Lung microvascular endothelial cell (primary cell): ENCODE measurements at places on chromosomes 11 and 22. TPM values are rescaled to one million over a fixed set of nuclear protein-coding genes. Genes with fewer than 3 reads are reported as not detected.

The TBX1 gene
- total RNA-seq = 29.0 and 74.2 TPM in 2 replicates

DNA sequence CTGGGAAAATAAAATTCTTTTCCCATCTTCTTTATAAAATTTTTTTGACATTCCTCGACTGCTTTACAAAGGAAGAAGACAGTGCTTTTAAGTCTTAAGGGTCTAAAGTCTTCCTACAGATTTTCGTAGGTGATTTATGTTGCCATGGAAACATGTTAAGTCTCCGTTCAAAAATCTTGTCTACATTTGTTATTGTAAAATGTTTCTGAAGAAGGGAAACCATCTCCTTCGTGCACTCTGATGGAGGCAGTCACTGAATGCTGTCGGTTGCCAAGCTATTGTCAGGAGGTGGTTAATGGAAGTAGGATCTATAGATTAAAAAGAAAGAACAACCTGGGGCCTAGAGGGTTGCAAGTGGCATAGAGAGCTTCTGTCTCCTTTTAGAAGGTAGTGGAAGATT, 52.6 kb downstream of the MAP6 start:
- no peak for DNase-seq

DNA sequence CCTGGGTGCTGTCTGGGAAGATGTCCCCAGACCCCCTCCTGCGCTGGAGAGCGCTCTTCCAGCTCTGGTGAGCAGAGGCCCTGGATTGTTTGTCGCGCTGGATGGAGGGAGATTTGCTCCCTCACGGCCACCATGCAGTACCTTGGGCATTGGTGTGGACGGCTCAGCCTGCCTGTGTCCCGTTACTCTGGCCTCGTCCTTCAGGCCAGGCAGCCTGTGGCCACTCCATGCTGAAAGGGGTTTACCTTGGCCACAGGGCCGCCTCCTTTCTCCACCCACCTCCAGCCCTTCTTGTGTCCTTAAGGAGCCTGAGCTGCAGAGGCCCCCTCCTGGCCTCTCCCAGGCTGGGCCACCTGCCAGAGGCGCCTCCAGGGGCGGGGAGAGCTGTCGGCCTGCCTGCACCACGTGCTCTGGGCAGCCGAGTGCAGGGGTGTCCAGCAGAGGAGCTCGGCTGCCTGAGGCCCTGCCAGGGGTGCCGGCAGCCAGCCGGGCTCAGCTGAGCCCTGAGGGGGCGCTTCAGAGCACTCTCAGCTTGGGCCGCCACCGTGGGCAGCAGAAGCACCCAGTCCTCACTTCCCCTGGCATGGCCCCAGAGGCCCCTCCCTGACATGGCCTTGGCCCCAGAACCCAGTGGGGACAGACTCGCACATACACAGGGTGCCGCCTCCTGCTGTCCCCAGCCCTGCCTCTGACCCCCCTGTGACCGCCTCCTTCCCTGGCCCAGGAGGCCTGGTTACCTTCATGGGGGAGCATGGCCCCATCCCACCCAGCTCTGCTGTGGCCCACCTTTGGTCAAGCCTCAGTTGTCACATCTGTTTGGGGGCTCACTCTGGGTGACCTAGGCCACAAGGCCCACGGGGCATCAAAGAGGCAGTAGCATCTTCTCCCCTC, 3.4 kb downstream of the CCND1 start:
- peak; percentile 71 for DNase-seq

DNA sequence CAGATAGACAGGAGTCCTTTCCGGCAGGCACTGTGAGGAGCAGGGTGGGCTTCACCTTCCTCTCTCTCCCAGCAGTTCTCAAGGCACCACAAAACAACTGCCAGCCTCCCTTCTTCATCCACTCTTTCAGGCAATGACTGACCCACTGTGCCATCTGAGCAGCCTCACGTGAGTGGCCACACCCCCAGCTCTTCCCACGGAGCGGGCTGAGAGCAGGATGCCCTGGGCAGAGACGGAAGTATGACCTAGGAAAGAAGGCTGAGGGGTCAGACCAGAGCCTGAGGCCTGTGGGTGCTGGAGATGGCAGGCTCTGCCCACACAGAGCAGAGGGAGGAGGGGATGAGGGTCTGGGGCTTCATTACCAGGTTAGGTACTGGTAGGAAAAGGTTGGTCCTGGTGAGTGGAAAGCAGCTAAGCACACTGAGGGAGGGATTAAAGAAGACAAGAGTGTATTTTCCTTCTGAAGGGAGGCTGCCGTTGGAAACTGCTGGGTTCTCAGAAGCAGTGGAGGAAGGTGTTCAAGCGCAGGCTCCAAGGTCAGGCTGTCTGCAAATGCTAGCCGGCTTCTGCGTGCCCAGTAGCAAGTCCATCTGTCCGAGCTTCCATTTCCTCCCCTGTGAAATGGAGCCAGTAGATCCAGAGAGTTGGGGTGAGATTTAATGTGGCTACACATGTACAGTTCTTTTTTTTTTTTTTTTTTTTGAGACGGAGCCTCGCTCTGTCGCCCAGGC, 4.6 kb downstream of the NLRP6 start:
- DNase-seq = no peak

The ARHGEF17 gene
- total RNA-seq = 28.0 and 30.7 TPM in 2 replicates

The MOGAT2 gene
- not detected in 2 replicates for total RNA-seq

- no peak for DNase-seq
Observed at GRCh38 chr22:41140365-41140957, 48.1 kb downstream of the EP300 start.

DNA sequence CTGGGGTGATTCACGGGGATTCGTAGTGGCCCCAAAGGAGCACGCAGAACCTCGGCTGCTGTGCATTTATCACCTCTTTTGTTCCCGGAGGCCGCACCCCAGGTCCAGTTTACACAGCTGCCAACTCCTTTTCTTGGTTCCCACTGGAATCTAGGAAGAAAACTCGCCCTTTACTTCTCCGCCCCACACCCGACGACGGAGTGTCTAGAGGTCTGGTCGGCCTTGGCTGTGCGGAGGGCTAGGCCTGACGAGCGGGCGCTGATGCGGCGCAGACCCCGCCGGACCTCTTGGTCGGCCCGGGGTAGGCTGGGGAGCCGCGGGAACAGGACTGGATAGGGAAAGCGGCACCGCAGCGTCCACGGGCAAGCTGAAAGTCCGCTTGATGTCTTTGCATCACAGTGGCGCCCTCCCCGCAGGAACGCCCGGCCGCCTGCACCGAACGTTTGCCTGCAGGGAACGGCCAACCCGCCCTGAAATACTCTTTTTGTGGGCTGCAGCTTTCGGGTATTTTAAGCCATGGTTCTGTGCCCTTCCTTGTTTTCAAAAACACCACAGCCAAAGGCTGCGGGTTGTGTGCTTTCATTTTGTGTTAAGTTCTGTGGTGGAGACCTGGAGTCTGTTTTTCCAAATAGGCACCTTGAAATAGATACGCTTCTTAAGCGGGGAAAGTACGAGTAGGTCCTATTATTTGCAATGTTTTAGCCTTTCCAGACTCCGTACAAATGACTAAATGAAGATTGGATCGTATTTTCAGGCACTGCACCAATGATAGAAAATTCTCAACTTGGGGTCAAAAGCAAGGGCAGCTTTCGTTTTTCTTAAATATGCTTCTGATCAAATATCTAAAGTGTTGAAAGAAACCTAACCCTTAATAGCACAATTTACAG, 829 bp upstream of the ZBED5 start:
- DNase-seq = peak; percentile 75

GRCh38 chr11:20934516-20934915, 265.1 kb downstream of the NELL1 start:
- DNase-seq = no peak

DNA sequence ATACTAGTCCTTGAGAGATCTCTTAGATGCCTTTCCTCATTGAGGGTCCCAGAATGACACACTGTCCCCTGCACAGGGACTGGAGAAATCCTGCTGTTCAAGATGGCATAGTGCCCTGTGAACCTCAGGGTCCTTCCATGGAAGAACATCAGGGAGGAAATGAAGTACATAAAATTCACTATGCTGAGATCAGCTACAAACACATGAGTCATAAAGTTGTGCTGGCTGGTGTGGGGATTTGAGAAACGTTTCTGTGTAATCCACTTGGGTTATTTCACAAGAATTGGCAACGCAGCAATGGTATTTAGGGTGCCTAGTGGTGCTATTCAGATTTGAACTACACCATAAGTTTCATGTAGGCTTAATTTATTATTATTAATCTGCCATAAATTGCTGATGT, 174.4 kb downstream of the MAML2 start:
- peak; percentile 73 for DNase-seq

- no peak for DNase-seq
Observed at GRCh38 chr22:45670981-45671782, 452 bp upstream of the ATXN10 start.

DNA sequence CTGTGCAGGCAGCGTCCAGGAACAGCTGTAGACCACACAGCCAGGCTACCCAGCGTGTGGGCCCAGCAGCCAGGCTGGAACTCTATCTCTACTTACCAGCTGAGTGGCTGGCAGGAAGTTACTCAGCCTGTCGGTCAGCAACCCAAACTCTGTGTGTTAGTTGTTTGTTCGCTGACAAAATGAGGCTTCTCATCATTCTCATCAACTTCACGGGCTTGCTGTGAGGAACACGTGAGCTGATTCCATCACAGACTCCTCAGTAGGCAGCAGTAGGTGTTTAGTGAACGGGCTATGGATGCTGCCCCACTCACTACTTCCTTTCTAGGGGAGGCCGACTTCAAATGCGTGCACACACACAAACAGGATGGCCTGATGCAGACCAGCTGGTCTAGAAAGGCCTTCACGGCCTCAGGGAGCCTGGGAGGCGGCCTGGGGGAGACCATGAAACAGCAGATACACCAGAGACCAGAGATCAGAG, 830 bp upstream of the SPDYC start:
- DNase-seq = peak; percentile 90

DNA sequence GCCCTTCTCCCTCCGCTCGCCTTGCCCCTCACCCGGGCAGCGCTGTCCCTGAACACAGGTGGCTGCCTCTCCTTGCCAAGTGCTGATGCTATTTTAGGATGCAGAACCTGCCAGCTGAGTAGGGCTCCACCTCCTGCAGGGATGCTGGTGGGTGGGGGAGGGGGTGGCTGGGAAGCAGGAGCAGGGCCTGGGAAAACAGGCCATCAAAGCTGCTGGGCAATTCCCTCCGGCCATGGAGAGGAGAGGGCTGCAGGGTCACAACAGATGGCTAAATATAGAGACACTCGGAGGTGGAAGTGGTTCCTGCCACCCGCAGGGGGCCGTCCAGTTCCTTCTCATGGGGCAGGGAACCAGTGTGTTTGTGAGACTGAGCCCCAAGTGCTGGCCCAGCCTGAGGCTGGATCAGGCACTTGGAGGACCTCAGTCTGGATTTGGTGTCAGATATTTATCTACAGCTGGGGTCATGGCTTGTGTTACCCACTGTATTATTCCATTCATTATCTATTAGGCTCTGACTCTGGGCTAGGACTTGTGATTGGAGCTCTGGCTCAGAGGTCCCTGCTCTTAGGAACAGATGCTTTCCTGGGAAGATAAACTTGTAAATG, 59.6 kb downstream of the LRRC32 start:
- peak; percentile 51 for DNase-seq

- DNase-seq = peak; percentile 53
Observed at GRCh38 chr11:68012843-68013610, 2.9 kb downstream of the ALDH3B1 start.

GRCh38 chr11:2805388-2806056, 80.1 kb downstream of the CDKN1C start:
- no peak for DNase-seq

DNA sequence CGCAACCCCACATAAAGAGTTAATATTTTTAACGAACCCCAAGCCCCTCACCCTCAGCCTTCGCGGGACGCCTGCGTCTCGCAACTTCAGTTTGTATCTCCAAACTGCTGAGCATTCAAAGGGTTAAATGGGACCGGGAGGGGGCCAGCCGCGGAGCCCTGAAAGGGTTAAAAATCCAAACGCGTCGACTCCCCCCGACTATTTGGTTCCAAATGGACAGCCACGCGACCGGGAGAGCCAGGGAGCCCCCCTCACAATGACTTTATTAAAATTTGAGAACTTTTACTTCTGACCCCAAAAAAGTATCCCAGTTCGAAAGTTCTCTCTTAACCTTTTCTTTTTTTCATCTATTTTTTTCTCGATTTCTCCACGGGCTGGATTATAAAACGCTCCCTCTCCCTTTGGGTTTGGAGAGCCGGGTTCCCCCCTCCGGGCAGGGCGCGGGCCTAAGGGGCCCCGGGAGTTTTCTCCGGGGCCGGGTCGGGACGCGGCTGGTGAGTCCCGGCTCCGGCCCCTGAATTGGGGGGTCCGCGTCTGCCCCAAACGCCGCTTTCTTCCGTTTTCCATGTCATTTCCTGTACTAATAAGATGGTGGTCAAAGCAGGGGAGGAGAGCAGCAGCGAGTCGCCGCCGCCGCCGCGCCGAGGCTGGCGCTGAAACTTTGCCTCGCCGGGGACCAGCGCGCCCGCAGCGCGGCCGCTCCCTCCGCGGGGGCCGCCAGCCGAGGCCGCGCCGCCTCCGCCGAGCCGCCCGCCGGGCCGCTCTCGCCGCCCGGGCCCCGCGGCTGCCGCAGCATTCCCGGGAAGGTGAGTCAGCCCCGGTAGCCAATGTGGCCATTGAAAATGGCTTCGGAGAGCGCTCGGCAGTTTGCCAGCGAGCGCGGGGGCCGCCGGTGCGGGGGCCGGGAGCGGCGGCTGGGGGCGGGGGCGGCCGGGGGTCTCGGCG, at the start of gene PRDM11:
TSS of gene PRDM11 (plus strand) at position 568 of the 945 bp plus-strand sequence. CDS start 35,128 bp downstream, outside the sequence.
- peak; percentile 86 for DNase-seq

The TPP1 gene
- total RNA-seq = 61.2 and 69.2 TPM in 2 replicates

The SLC22A6 gene
- total RNA-seq = not detected in 2 replicates

The C11orf91 gene
- total RNA-seq = under 0.01 TPM in 1 of 2 replicates, not detected in the other

The SGSM1 gene
- 1.5 and 4.2 TPM in 2 replicates for total RNA-seq

- no peak for DNase-seq
Observed at GRCh38 chr11:126214841-126215240, 3.3 kb downstream of the FAM118B start.

DNA sequence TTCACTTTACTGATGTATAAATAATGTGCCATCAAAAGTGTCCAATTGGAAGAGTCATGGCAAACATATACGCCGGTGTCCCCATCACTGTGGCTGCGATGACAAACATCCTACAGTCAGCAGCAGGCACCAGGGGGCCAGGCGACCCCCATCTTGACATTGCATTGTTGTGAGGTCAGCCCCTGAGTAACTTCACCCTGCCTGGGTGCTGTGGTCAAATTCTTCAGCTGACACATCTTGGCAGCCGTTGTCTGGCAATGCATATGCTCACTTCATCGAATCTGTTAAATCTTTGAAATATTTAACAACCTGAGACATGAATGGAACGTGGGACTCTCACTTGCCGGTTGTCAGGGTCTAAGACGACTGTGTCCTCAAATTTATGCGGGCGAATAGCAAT, 430.9 kb downstream of the BRD1 start:
- DNase-seq = no peak

DNA sequence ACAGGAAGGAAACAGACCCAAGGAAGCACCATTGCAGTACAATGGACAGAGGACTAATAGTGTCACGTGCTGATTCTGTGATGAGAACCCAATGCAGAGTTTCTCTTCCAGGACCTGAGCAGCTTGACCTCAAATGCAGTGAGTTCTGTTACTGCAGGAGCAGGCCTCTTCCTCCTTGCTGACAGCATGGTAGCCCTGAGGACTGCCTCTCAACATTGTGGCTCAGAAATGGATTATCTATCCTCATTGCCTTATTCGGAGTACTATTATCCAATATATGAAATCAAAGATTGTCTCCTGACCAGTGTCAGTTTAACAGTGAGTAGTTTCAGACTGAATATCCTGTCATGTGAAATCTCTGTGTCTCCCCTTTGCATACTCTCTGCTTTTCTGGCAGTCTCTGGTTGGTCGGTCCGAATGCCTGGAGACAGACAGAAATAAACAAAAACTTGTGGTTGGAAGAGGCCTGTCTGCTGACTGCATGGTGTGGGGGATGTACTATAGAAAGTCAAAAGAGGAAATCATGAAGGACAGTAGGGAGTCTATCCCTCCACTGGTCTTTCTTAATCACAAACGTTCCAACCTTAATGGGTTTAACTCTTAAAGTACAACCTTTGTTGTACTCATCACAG, 6.9 kb upstream of the MS4A14 start:
- DNase-seq = no peak

The PHF21B gene
- total RNA-seq = not detected in 2 replicates

GRCh38 chr11:69592986-69593650, 47.8 kb upstream of the CCND1 start:
- DNase-seq = no peak
